AG09319 (cell line): ENCODE measurements at places on chromosomes 5 and 9.

DNA sequence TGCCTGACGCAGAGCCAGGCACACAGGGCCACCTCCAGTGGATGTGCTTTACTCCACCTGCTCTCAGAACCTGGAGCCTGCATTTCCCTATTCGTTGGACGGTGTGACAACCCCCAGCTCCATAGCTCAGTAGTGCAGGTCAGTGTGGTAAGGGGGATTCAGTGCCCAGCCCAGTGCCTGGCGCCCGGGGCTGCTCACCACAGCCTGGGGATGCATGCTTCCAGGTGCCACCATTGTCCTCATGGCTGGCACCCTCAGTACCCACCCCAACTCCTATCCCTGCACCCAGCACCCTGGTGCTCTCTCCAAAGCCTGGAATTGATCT, 32.8 kb upstream of the ADAMTS2 start:
- DNase-seq, result no peak

GRCh38 chr5:6459896-6460295, 11.2 kb downstream of the UBE2QL1 start:
- no peak for DNase-seq

DNA sequence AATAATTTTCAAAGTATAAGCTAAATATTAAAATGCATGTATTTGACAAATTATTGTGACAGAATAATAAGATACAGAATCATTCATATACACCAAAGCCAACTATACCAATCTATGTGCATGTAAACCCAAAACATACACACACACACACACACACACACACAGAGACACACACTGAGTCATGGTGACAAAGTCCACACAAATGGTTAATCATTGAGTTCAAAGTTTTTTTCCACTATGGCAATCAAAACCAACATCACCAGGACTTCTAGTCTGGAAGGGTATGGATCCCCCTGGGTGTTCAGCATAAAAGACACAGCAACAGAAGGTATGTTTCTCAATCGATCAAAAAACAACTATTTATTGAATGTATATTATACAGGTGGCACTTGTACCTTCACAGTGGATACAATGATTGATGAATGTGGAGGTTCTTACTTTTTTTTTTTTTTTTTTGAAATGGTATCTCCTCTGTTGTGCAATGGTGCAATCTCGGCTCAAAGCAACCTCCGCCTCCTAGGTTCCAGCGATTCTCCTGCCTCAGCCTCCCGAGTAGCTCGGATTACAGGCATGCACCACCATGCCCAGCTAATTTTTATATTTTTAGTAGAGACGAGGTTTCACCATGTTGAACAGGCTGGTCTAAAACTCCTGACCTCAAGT, 137.0 kb downstream of the PDE4D start:
- no peak for DNase-seq

- no peak for DNase-seq
Measured at GRCh38 chr9:76730801-76731200, 33.4 kb upstream of the PCA3 start.

- DNase-seq, result no peak
Measured at GRCh38 chr5:133405275-133406034, 206.9 kb downstream of the FSTL4 start.

- no peak for DNase-seq
Measured at GRCh38 chr5:122101636-122102285, 23.7 kb upstream of the LOX start.

DNA sequence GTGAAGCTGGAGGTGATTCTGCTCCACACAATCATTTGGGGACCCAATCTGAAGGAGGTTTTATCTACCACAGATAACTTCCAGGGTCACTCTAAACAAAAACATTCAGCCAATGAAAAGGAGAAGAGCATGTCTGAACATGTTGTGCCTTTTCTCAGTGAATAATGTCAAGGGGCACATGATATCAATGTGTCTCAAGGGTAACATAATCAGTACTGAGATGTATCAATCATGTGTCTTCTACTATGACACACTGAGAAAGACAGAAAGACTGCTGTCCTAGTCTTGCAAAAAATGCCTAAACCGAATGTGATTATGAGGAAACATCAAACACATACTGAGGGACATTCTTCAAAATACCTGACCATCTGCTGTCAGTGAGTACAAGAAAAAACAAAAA, 25.4 kb upstream of the RASA1 start:
- no peak for DNase-seq

GRCh38 chr9:13716090-13716489, 436.6 kb upstream of the MPDZ start:
- no peak for DNase-seq

GRCh38 chr9:121153642-121154041, 48.0 kb downstream of the RAB14 start:
- no peak for DNase-seq

DNA sequence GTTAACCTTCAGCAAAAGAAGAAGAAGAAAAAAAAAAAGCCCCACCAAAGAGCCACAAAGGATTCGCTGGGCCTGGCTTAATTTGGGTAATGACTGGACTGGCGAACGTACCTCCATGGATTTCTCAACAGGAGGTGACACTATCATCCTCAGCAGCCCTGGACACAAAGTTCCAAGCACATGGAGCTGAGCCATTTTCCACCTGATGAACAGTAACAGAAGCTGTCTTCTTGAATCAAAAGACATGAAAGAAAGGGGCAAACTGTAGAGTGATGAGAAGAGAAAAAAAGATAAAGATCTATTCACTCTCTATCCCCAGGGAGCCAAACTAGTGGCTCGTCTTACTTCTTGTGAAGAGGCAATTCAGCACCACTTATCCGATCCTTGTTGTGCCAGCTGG, 150.2 kb upstream of the TRPM3 start:
- no peak for DNase-seq

DNA sequence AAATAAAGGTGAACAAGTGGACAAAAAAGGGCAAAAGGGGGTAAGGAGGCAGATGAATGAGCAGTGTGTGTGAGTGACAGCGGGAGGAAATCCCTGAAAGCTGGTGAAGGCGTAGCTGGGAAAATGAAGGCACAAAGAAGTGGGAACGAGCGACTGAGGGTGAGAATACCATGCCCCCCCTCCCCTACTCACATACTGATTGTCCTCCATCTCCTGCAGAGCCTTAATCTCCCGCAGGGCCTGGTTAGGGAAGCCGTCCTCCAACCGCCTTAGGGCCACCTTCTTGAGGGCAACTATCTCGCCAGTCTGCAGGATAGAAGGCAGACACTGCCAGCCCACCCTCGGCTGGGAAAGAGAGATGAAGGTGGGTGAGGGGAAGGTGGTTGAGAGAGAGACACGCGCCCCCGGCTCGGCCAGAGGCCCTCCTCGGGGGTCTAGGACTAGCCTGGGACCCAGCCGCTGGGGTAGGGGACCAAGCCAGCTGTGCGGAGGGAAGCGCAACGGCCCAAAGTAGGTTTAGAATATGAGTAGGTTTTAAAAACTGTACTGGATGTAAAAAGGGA, 522 bp downstream of the CDK20 start:
- DNase-seq, result no peak

DNA sequence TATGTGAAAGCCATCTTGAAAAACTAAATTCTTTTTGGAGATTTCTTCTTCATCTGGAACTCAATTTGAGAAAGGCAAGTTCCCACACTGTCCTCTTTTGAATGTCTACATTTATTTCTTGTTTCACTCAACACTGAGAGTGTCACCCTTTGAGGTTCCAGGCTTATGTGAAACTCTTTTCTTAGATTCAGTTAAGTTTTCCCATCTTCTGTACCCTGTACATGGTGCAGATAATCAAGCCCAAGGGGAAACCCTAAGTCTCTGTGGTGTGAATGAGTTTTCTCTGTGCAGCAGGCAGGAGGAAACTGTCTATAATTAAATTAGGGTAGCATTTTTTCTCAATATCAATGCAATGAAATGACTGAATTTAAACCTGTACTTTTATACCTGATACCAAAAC, 72.3 kb upstream of the PRLR start:
- no peak for DNase-seq

DNA sequence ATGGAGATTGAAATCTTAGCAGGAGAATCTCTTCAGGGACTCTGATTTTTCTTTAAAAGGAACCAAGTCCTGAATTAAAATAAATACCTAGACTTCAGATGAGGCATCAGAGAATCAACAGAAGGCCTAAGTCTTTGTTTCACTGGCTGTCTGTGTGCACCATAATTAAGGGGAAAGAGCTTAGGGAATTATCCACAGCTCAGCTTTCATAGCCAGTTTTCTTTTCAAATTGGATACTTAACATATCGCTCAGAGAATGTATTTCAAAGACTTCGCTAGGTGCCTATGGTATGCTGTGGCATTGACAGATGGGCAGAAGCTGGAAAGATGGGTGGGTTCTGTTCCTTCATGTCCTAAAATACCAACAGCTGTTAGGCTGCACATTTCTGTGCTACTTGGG, 325.8 kb downstream of the TMEM38B start:
- DNase-seq, result no peak

- DNase-seq, result no peak
Measured at GRCh38 chr9:136153381-136154065, 34.8 kb upstream of the TMEM250 start.
